Vagina (tissue), 2 donors: ENCODE measurements at places on chromosomes 7 and 10.
A peak's percentile ranks its signal among the peaks of the same experiment; 100 is the strongest.

DNA sequence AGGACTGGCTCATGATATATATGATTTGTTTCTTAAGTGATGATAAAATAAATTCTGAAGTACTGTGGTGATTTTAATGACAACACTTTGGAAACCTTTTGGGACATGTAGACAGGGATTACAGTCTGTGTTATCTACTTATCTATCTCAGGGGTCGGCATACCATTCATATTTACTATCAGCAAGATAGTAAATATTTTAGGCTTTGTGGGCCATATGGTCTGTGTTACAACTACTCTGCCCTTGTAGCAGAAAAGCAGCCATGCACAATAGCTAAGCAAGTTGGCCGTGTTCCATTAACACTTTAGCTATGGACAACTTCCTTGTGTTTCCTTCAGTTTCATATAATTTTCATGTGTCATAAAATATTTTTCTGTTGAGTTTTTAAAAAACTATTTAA, 97.8 kb upstream of the PRPS1L1 start:
- DNase-seq = no peak

DNA sequence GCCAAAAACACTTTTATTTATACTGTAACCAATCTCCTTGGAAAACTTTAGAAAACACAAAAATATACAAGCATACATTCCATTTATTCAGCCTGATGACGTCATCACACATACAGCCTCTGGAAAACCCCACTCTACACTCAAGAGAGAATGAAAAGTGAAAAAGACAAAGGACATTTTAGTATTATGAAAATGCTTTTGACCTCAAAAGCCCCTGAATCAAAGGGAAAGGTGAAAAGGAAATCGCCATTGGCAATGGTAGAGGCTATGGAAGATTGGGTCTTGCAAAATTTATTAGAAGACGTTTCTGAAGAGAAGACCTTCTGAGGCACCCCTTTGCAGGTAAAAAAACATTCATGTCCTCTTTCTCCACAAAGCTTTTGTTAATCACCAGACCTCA, 82.9 kb upstream of the STRIP2 start:
- no peak for DNase-seq

- DNase-seq = no peak
Observed at GRCh38 chr7:152312316-152312715, 123.5 kb downstream of the KMT2C start.

DNA sequence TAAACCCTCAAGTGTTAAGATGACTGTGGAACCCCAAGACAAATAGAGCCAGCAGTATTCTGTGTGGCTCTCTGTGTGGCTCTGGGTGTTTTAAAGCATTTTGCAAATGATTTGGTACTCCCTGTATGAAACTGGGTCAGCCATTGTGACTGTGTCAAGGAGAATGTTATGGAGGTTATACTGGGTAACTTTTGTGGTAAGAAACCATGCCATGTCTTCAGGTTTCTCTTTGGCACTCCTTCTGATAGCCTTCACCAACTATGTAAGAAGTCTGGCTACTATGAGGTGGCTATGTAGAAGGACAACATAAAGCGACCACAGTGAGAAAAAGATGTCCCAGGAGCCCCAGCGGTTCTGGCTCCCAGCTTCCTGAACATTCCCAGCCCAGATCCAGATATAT, 226.6 kb upstream of the RHOBTB1 start:
- no peak for DNase-seq

- peak; percentile 8 for DNase-seq
Observed at GRCh38 chr7:70573071-70573661, 558.8 kb upstream of the GALNT17 start.

- no peak for DNase-seq
Observed at GRCh38 chr7:77439572-77439971, 23.4 kb upstream of the GSAP start.

DNA sequence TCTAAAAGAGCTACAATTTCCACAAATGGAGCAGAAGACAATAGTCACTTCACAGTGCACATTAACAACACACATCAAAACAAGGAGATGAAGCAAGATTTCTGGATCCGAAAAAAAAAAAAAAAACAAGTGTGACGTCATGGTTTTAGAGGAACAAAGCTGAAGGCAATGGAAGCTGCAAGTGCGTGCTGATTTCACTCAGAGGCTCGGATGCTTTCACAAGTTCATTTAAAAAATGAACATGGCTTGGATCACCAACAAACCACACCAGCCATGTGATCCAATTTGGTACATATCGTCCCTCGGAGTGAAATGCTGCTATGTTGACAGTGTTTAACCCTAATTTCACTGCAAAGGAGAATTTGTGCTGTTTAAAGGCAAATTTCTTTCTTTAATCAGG, 337.0 kb upstream of the PRKCQ start:
- DNase-seq = no peak

DNA sequence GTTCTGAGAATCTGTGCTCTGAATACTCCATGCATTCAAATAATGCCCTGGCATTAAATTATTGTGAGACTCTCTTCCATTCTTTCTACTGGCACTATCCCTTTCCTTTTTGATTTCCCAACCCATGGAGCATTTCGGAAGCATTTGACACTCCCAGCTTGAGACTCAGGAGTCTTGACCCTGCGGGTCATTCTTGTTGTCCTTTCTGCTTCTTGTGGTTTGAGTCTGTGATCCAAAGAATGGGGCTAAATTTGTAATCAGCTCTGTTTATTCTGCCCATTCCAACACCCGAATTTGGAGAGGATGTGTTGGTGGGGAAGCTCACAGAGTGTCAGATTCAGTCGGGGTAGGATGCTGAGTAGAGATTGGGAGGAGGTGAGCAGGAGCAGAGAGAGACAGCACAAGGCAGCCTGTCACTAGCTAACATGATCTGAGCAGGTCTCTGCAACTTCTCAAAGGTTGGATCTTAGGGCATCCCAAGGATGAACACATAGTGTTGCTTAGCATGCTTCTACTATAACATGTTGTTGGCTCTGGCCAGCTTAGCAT, 80.4 kb upstream of the BMPER start:
- DNase-seq = no peak

DNA sequence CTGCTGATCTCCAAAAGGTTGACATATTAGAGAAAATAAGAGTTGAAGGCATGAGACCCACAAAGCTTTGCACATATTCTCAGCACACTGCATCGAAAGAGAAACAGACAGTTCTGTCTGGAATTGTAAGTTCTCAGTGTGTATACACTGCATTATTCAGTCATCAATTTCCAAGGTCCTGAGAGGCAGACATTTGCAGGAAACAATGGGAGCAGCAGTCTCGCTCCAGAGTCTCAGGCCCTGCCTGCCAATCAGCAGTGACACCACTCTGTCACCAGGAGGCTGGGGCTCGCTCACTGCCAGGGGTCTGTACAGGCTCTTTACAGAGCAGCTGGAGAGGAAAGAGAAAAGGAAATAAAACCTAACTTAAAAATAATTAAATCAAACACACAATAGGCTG, 36.3 kb downstream of the JAZF1 start:
- DNase-seq = no peak

GRCh38 chr7:106152313-106152665, 40.2 kb upstream of the SYPL1 start:
- no peak for DNase-seq

DNA sequence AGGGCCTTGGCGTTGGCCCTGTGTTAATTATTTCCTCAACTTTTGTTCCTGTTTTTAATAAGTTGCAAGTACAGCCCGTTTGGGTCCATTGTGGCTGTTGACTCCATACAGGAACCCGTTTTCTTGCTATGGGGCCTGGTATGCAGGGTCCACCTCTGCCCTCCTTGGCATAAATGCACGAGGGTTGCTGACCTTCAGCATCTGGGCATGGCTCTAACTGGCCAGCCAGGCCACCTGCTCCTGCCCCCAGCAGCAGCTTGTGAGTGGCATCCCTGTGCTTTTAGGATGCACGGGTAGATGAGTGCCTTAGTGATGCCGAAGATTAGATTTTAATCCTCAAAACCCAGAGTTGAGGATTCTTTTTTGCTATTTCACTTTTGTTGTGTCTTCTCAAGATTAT, 123.2 kb downstream of the GLRX3 start:
- peak; percentile 40 for DNase-seq

- no peak for DNase-seq
Observed at GRCh38 chr7:105866102-105866801, 10.1 kb downstream of the ATXN7L1 start.
